Stimulated activated CD4-positive, alpha-beta T cell treated with anti-CD3 and anti-CD28 coated beads, TNF-alpha, amount 100 ng/mL, for 24 hours (primary cell): ENCODE measurements at places on chromosomes 2 and 18.

GRCh38 chr18:63974991-63975390, 5.1 kb downstream of the SERPINB8 start:
- no peak for DNase-seq

DNA sequence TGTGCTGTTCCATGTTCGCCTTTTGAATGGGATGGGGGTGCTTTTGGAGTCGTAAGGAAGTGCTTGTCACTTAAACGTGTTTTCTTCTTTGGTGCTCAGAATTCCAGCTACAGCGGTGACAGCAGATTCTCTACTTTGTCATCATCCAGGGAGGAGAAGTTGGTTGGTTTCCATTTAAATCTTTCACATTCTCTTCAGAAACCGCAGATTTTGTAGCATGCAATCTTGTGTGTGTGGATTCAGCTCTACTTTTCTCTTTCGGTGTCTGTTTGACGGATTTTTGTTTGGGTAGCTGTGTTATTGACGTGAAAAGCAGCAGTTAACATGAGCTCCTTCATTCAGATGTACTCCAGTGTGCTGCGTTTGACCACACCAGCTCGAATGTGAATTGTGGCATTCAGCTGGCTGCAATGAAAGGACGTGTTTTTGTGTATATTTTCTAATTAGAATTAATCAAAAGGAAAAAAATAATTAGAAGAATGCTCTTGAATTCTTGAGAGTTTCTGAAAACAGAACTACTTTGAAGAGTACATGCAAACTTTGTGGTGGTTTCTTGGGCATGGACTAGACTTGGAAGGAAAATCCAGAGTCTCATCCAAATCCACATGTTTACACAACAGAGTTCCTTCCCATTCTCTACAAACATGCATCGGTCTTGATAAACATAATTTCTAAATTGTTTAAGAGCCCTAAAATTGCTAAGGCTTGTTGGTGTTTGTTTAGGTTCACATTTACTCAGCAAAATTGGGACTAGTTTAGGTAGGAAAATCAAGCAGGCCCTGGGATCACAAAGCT, 68.7 kb upstream of the RBM44 start:
- DNase-seq, result no peak

DNA sequence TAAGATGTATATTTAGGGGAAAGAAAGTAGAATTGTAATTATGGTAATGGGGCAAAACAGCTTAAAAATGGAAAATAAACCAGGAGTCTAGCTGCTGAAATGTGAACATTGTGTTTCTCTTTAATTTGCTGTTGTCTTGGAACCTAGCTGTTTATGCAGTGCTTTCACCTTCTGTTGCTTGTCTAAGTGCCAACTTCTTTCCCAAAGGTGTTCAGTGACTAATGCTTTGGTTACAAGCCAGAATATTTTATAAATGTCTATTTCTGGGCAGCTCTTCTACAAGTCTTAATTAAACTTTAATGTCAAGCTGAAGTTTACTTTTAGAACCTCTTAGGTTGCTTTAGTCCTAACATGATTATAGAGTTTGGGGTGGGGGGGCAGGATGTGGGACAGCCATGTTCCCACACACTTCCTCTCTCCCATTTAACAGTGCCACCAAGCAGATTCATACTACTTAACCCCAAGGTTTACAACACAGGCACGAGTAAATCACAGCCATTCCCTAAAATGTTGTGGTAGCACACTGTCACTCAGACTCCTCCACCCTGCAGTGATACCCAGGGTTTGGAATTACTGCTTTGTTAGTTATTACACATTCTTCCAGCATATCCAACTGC, 60.6 kb downstream of the ITGA4 start:
- no peak for DNase-seq

DNA sequence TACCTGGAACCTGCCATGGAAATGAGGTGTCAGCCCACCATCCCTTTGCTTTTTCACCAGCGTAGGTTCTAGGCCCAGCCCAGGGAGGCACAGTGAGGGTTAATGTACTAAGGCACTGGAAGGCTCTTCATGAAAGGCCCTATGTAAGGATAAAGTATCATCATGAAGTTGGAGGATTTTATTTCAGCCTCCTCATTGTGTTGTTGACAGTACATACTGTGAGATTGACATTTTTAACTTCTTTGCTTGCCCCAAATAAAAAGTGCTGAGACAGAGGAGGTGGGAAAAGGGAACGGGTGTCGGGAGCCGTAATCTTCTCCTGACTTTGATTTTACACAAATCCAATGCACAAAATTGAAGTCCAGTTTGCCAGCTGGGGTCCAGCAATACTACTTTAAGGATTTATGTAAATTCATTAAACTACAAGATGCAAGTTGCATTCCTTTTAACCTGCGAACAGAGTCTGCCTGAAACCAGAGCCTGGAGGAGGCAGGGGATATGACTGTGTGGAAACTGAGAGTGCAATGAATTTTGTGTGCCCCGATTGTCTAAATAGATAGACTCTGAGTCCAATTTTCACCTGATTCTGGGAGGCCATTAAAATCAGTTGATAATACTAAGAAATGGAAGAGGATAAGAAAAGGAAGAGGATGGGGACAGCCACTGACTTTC, 5.4 kb upstream of the NCKAP5 start:
- no peak for DNase-seq
